ENCODE measurements at places on chromosomes 1 and 21.
A peak's percentile ranks its signal among the peaks of the same experiment; 100 is the strongest.

DNA sequence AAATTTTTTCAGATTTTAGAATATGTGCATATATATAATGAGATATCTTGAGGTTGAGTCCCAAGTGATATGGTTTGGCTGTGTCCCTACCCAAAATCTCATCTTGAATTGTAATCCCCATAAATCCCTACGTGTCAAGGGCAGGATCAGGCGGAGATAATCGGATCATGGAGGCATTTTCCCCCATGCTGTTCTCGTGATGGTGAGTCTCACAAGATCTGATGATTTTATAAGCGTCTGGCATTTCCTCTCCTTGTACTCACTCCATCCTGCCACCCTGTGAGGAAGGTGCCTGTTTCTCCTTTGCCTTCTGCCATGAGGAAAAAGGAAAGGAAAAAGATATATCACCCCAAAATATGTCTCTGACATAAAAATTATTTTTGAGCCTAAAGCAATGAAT lies 64.6 kb downstream of the TOR3A start:
- DNase-seq, result no peak

DNA sequence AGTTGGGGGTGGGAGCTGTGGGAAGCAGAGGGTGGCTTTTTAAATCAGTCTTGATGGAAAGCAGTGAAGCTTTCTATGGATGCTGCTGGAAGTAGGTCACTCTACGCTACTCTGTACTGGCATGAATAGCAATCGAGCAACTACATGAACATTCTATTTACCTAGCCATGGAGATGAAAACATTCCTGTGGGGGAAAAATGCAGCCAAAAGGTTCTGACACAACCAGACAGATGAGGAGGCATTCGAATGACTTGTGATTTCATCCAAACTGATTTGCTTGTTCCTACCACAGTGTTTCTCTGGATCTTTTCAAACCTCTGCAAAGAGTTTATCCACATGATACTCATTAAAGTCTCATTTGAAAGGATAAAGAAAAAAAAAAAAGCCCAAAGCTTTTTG lies 95.0 kb downstream of the ASTN1 start:
- no peak for DNase-seq

GRCh38 chr1:41427122-41427913 lies 57.2 kb downstream of the EDN2 start:
- no peak for DNase-seq

- no peak for DNase-seq
These were observed 4.5 kb upstream of the DDR2 start for GRCh38 chr1:162627662-162628296.

GRCh38 chr21:44722731-44723130 lies 11.4 kb upstream of the TSPEAR start:
- DNase-seq, result no peak

- DNase-seq, result no peak
These were observed 111.5 kb downstream of the CCDC185 start for GRCh38 chr1:223504741-223505140.

GRCh38 chr1:157992031-157992832 lies 1.2 kb upstream of the KIRREL1 start:
- peak; percentile 29 for DNase-seq

- peak; percentile 50 for DNase-seq
These were observed 79.1 kb downstream of the NDUFS5 start for GRCh38 chr1:39105061-39105840.

DNA sequence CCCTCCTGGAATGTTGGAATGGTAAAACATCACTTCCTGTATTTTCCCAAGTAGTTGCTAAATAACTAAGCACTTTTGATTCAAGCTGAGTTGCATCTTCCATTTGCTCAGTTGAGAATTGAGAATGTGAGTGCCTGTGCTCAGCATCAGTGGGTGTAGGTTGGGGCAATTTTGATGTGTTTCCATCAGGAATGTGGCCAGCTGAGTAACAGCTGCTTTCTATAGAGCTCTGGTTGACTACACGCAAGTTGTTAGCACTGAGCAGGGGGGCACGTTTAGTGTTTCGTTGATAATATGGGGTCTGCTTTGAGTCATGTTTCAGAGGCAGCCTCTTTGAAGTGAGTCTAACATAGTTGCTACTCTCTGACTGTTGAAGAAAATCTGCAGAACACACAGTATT lies 41.5 kb downstream of the LRRC53 start:
- no peak for DNase-seq

Data from stimulated activated CD4-positive, alpha-beta T cell treated with anti-CD3 and anti-CD28 coated beads, Interleukin-1b, Interleukin-23, amount 100 ng/mL, for 4 hours (primary cell).